Stimulated activated CD4-positive, alpha-beta T cell treated with anti-CD3 and anti-CD28 coated beads, Interleukin-1b, Interleukin-23, amount 100 ng/mL, for 24 hours (primary cell): ENCODE measurements at places on chromosomes 7 and 10.

DNA sequence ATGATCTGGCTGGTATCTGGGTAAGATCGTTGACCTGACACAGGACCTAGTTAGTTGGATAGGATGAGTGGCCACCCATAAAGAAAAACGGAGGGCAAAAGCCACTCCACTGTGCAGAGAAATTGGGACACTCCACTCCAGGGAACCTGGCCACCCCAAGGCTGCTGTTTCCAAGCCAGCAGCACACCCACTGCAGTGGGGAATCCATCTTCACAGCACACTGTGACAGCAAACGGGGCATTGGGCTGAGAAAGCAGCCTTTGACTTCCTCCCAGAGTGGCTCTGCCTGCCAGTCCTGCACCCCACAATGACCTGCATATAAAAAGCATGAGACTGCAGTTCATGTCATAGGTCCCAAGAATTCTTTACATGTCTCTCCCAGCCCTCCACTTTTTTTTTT lies 52.9 kb downstream of the MTPN start:
- no peak for DNase-seq

DNA sequence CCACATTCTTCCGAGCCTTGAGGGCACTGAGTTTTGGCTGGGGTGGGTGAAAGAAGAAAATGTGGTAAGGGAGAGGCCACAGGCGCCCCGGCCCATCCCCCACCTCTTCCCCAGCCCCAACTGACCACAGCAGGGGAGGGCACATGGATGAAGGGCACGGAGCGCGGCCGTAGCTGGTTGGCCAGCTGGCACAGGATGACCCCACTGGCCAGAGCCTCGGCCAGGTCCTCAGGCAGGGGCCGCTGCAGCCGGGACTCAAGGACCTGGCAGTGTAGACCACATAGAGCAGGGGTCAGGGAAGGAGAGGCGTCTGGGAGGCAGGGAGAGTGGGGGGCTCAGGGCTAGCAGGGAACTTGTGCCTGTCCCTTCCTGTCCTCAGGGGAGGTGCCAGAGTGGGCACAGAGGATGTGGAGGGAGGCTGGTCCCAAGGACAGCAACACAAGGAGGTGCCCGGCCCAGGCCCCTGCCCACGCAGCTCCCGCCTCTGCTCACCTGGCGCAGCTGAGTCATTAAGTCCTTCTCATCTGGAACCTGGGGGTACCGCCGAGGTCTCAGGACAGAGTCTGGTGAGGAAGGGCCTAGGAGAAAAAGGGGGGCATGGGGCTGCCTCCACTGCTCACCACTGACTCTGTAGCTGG lies 2.2 kb upstream of the SAP25 start:
- DNase-seq = no peak

- no peak for DNase-seq
Observed at GRCh38 chr10:29780096-29780495, 145.3 kb upstream of the SVIL start.

DNA sequence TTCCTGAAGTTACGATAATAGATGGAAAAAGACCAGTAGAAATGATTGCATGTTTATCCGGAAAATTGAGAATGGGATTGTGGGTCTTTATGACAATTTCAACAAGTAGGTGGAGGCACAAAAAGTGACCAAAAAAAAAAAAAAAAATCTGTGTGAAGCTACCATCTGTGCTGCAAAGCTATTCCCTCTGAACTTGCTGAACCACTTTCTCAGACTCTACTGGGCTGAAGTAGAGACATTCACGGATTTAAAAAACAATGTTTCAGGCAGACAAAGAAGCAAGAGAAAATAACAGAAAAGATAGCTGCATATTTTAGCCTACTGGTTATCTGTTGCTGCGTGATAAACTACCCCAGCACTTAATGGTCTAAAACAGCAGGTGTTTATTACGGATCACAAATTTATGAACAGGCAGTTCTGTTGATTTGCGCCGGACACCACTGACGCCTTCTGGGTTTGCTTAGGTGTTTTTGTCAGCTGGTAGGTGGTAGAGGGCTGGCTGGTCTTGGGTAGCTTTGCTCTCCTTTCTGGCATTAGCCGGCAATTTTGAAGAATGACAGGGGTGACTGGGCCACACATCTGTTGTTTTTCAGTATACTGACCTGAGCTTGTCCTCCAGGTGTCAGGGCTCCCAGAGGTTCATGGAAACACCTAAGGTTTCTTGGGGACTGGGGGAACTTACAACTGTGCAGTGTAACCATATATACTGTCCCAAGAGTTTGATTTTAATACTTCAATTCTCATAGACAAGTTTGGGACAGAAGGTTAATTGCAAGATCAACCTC lies 665.1 kb downstream of the CCSER2 start:
- no peak for DNase-seq

DNA sequence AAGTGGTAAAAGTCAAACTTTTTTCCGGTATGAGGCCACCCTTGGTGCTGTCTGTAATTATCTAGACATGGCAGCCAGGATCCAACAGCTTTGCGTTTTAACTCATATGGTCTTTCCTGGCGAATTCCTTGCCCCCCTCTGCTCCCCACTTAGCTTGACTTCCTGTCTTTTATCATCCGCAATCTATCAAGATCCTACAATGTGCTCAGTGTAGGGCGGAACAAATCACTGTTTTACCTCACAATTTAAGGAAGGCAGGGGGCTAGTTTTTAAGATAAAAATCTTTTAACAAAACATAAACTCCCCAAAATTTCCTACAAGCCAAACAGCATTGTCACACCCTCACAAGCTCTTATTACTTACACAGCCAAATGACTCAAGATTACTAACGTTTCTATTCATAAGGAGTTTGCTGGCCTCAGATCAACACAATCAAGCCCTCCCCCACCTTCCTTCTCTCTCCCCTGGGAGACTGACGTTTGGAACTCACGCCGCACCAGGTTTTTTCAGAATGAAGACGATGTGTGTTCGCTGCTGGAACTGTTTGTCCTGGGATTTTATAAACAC lies 1.3 kb upstream of the CDK14 start:
- no peak for DNase-seq

DNA sequence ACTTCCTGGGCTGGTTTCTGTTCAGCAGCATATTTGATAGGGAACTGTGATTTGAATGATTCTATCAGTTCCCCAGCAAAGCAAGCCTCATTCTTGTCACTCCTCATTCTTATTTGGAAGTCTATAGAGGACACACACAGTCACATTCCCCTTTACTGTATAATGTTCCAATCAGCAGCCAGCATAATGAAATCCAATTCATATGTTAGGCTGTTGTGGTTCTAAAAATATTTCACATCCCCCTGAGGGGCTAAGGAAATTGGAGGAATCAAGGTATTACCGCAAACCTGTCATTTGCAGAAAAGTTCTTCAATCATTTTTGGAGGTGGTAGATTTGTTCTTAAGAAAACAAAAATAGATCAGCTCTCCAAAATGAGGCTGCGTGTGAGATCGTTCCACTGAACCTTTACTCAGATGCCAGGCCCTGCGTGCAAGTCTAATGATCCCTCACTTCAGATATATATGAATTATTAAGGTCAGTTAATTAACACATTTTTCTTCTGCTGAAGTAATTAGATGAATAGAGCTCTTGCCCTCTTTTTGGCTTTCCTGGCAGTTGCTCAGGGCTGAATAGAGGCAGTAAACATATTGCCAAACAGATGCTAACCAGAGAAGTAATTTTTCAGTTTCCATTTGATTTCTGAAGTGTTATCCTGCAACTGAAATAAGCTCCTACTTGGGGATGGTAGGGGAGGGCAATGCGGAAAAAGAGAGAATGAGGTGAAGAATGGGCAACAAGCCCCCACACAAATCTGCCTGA lies 31.8 kb downstream of the LSMEM1 start:
- DNase-seq = no peak
